Mesothelial cell of epicardium (in vitro differentiated cells): ENCODE measurements at places on chromosomes 1 and 21. TPM values are rescaled to one million over a fixed set of nuclear protein-coding genes. Genes with fewer than 3 reads are reported as not detected.

- no peak overlapping the region for H3K27ac ChIP-seq
- no peak overlapping the region for H3K4me3 ChIP-seq
- H3K27me3 ChIP-seq = no peaks in the 10 kb centered on the region
- H3K36me3 ChIP-seq = no peaks in the 10 kb centered on the region
- no peak for DNase-seq
Observed at GRCh38 chr1:228836427-228836826, 101.1 kb downstream of the RHOU start.

GRCh38 chr1:204472660-204473059, 21.9 kb downstream of the PIK3C2B start:
- peaks cover 12% of the 10 kb centered on the region for H3K4me1 ChIP-seq
- no peak overlapping the region for H3K4me3 ChIP-seq
- no peaks in the 10 kb centered on the region for H3K27me3 ChIP-seq
- no peak for DNase-seq
- peaks cover 18% of the 10 kb centered on the region for H3K36me3 ChIP-seq

Gene LYSMD1
- total RNA-seq = 9.9 to 11.8 TPM (median 11.4 TPM) in 3 replicates

DNA sequence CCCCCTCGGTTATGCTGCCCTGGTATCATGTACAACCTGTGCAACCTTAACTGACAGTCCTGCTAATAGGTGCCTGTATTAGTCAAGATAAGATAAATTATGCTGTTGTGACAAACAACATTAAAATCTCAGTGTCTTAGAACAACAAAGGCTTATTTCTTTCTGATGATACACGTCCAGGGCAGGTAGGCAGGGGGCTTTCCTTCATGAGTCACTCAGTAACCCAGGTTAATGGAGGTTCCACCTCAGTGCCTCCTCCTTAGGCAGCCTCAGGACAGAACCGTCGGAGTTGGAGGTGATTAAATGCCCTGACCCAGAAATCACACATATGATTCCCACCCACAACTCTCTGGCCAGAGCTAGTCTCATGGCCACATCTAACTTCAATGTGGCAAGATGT, 94.6 kb upstream of the CASZ1 start:
- H3K4me3 ChIP-seq = no peak overlapping the region

DNA sequence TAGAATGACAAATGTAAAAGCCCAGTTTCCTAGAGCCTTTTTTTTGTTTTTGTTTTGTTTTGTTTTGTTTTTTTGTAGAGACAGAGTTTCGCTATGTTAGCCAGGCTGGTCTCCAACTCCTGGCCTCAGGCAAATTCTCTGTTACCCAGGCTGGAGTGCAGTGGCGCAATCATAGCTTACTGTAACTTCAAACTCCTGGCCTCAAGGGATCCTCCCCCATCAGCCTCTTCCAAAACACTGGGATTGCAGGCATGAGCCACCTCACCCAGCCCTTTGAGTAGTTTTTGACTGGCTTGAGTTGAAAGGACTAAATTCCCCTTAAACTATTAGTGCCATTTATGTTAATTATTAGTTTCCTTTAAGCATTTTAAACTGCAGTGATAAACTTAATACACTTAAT, 28.8 kb upstream of the ZBTB18 start:
- no peak for DNase-seq
- no peaks in the 10 kb centered on the region for H3K4me1 ChIP-seq
- H3K36me3 ChIP-seq = no peaks in the 10 kb centered on the region
- H3K27me3 ChIP-seq = no peaks in the 10 kb centered on the region

- H3K27me3 ChIP-seq = peaks cover 67% of the 10 kb centered on the region
- H3K4me3 ChIP-seq = no peak overlapping the region
- DNase-seq = no peak
- no peaks in the 10 kb centered on the region for H3K36me3 ChIP-seq
- H3K4me1 ChIP-seq = no peaks in the 10 kb centered on the region
- H3K27ac ChIP-seq = no peak overlapping the region
Observed at GRCh38 chr1:37391211-37392011, 83.0 kb upstream of the ZC3H12A start.

GRCh38 chr1:6426972-6427350, 2.4 kb downstream of the ESPN start:
- no peak for DNase-seq
- H3K4me1 ChIP-seq = peaks cover 13% of the 10 kb centered on the region
- H3K4me3 ChIP-seq = no peak overlapping the region
- peaks cover 81% of the 10 kb centered on the region for H3K27me3 ChIP-seq
- no peak overlapping the region for H3K27ac ChIP-seq

DNA sequence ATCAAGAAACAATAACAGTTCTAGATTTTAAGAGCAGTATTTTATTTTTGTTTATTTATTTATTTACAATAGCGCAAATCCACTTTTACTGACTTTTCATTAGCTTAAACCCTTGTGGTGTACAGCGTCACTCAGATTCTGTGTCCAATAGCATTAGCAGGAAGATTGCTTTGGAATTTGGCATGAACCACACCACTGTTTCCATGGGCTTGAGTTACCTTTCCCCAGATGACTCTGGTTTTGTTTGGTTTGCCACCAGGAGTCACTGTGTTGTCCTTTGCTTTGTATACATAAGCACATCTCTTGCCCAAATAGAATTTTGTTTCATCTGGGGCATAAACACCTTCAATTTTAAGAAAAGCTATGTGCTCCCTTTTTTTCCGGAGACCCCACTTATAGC, 25.9 kb upstream of the SNRPE start:
- H3K27me3 ChIP-seq = no peaks in the 10 kb centered on the region
- DNase-seq = no peak
- H3K4me1 ChIP-seq = peaks cover 15% of the 10 kb centered on the region
- H3K36me3 ChIP-seq = peaks cover 40% of the 10 kb centered on the region

DNA sequence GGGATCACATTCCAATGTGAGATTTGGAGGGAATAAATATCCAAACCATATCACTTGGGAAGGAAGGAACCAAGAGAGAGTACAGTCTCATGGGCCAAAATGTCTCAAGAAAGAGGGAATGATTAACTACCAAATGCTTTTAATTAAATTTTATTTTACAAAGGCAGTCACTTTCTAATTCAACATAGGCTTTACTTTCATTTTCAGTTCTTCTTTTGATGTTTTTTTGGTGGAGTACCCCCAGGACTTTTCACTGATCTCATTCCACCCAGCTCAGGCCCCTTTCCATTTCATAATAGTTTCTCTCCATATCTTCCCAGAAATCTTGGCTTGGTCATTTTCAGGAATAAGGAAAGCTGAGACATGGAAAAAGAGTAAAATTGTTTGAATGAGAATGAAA, 5.1 kb upstream of the SLAMF7 start:
- no peaks in the 10 kb centered on the region for H3K36me3 ChIP-seq
- H3K27me3 ChIP-seq = no peaks in the 10 kb centered on the region
- DNase-seq = no peak

GRCh38 chr1:206658264-206658980, 23.1 kb downstream of the DYRK3 start:
- no peak overlapping the region for H3K4me3 ChIP-seq
- H3K36me3 ChIP-seq = no peaks in the 10 kb centered on the region
- H3K4me1 ChIP-seq = peaks cover 9% of the 10 kb centered on the region
- peak; percentile 43 for DNase-seq

GRCh38 chr1:64499966-64500365, 30.0 kb downstream of the CACHD1 start:
- DNase-seq = no peak
- peaks cover 50% of the 10 kb centered on the region for H3K4me1 ChIP-seq
- H3K4me3 ChIP-seq = no peak overlapping the region
- H3K36me3 ChIP-seq = no peaks in the 10 kb centered on the region

GRCh38 chr1:66757722-66758240, 5.5 kb downstream of the DYNLT5 start:
- peaks cover 25% of the 10 kb centered on the region for H3K27me3 ChIP-seq
- H3K27ac ChIP-seq = no peak overlapping the region
- H3K4me1 ChIP-seq = peaks cover 10% of the 10 kb centered on the region
- H3K36me3 ChIP-seq = no peaks in the 10 kb centered on the region

GRCh38 chr1:55287723-55288122, 72.6 kb upstream of the USP24 start:
- no peak overlapping the region for H3K4me3 ChIP-seq
- no peaks in the 10 kb centered on the region for H3K36me3 ChIP-seq
- no peak overlapping the region for H3K27ac ChIP-seq
- no peak for DNase-seq
- H3K4me1 ChIP-seq = peaks cover 6% of the 10 kb centered on the region
- no peaks in the 10 kb centered on the region for H3K27me3 ChIP-seq

GRCh38 chr21:41133874-41134522, 34.0 kb upstream of the BACE2 start:
- peaks cover 2% of the 10 kb centered on the region for H3K36me3 ChIP-seq
- H3K27me3 ChIP-seq = peaks cover 18% of the 10 kb centered on the region
- no peak for DNase-seq
- H3K27ac ChIP-seq = no peak overlapping the region
- H3K4me1 ChIP-seq = no peaks in the 10 kb centered on the region

Gene SLAMF6
- not detected in 3 replicates for total RNA-seq

Gene KRTAP6-3
- not detected in 3 replicates for total RNA-seq

GRCh38 chr1:208298593-208299269, 54.5 kb upstream of the PLXNA2 start:
- no peak overlapping the region for H3K4me3 ChIP-seq
- no peaks in the 10 kb centered on the region for H3K27me3 ChIP-seq
- H3K27ac ChIP-seq = no peak overlapping the region
- DNase-seq = no peak
- H3K36me3 ChIP-seq = no peaks in the 10 kb centered on the region

Gene SUMO3
- 82.2 to 84.5 TPM (median 83.9 TPM) in 3 replicates for total RNA-seq

Gene CD34
- total RNA-seq = 1.2 to 1.6 TPM (median 1.2 TPM) in 3 replicates

Gene MTFR1L
- total RNA-seq = 74.3 to 76.6 TPM (median 74.7 TPM) in 3 replicates

- H3K27me3 ChIP-seq = no peaks in the 10 kb centered on the region
- H3K4me1 ChIP-seq = peaks cover 14% of the 10 kb centered on the region
- H3K36me3 ChIP-seq = no peaks in the 10 kb centered on the region
- H3K27ac ChIP-seq = no peak overlapping the region
Observed at GRCh38 chr1:211323156-211324063, 3.2 kb upstream of the TRAF5 start.

Gene C1orf115
- total RNA-seq = 1.4 to 1.8 TPM (median 1.7 TPM) in 3 replicates

DNA sequence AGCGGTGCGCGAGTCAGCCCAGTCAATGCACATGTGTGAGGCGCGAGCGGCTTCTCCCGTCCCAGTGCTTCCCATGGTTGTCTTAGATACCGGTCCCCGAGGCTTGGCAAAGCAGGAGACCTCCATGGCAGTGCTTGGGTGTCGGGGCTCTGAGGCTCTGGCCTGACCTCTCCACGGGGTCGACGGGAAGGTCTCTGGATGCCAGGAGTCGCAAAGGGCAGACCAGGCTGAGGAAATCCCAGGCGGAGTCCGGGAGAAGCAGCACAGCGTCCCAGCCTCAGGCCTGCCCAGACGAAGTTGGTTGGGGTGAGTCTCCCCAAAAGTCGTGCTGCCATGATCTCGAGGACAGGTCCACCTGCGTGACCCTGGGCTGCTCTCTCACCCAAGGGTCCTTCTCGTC, 3881.6 kb downstream of the SRGAP2C start:
- H3K4me3 ChIP-seq = no peak overlapping the region
- DNase-seq = no peak
- H3K4me1 ChIP-seq = no peaks in the 10 kb centered on the region
- H3K36me3 ChIP-seq = peaks cover 31% of the 10 kb centered on the region

Gene OR2T2
- total RNA-seq = not detected in 3 replicates

GRCh38 chr1:206131037-206131436, 13.8 kb upstream of the AVPR1B start:
- H3K27me3 ChIP-seq = peaks cover 25% of the 10 kb centered on the region
- H3K36me3 ChIP-seq = no peaks in the 10 kb centered on the region
- H3K4me3 ChIP-seq = no peak overlapping the region
- H3K27ac ChIP-seq = no peak overlapping the region

GRCh38 chr1:229035748-229036082, 235.2 kb upstream of the RAB4A start:
- peaks cover 37% of the 10 kb centered on the region for H3K4me1 ChIP-seq
- no peak overlapping the region for H3K27ac ChIP-seq
- peaks cover 9% of the 10 kb centered on the region for H3K36me3 ChIP-seq
- no peak overlapping the region for H3K4me3 ChIP-seq
- no peaks in the 10 kb centered on the region for H3K27me3 ChIP-seq

GRCh38 chr1:240399381-240399780, 212.6 kb downstream of the GREM2 start:
- H3K4me1 ChIP-seq = no peaks in the 10 kb centered on the region
- DNase-seq = no peak
- H3K27ac ChIP-seq = no peak overlapping the region

DNA sequence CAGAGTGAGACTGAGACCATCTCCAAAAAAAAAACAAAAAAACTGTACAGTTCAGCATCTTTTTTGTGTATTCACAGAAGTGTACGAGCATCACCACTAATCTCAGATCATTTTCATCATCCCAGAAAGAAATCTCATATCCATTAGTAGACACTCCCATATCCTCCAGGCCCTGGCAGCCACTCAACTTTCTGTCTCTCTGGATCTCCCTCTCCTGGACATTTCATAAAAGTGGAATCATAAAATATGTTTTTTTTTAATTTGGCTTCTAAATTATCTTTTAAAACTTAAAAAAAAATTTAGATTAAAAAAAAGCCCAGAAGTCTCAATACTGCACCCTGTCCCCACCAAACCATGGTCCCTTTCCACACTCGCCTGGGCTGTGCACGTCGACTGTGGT, 22.1 kb downstream of the RIPPLY3 start:
- peaks cover 2% of the 10 kb centered on the region for H3K4me1 ChIP-seq
- no peak for DNase-seq
- no peak overlapping the region for H3K27ac ChIP-seq
- no peaks in the 10 kb centered on the region for H3K36me3 ChIP-seq

Gene CSMD2
- total RNA-seq = 1.1 to 1.9 TPM (median 1.2 TPM) in 3 replicates

GRCh38 chr1:155178441-155179111, 4.9 kb downstream of the TRIM46 start:
- peaks cover 10% of the 10 kb centered on the region for H3K4me1 ChIP-seq
- no peak overlapping the region for H3K27ac ChIP-seq
- no peak overlapping the region for H3K4me3 ChIP-seq
- no peak for DNase-seq
- no peaks in the 10 kb centered on the region for H3K36me3 ChIP-seq
- peaks cover 9% of the 10 kb centered on the region for H3K27me3 ChIP-seq

DNA sequence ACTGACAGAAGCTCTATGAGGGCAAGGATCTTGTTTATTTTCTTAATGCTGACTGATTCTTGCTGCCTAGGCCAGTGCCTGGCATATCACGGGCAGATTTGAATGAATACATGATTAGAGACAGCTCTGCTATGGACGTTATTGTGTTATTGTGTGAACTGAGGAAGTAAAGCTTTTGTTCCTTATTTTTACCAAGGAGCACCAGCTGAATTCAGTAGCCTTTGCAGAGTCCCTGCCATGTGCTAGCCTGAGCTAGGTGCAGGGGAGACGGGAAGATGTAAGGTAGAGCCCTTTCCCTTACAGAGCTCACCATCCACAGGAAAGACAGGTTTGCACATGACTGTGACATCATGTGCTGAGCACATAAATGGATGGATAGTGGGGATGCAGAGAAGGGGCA, 36.0 kb upstream of the SCMH1 start:
- peaks cover 26% of the 10 kb centered on the region for H3K27me3 ChIP-seq
- no peaks in the 10 kb centered on the region for H3K36me3 ChIP-seq
- no peak overlapping the region for H3K27ac ChIP-seq
- no peak overlapping the region for H3K4me3 ChIP-seq
- H3K4me1 ChIP-seq = peaks cover 16% of the 10 kb centered on the region

GRCh38 chr1:74579425-74579824, 67.0 kb upstream of the LRRC53 start:
- no peak overlapping the region for H3K4me3 ChIP-seq
- no peak for DNase-seq
- no peak overlapping the region for H3K27ac ChIP-seq
- H3K27me3 ChIP-seq = peaks cover 8% of the 10 kb centered on the region
- H3K36me3 ChIP-seq = no peaks in the 10 kb centered on the region
- H3K4me1 ChIP-seq = no peaks in the 10 kb centered on the region

Gene LIX1L
- total RNA-seq = 26.6 to 27.6 TPM (median 27.1 TPM) in 3 replicates
